Foreskin melanocyte (primary cell): ENCODE measurements at places on chromosomes 2 and 18.

GRCh38 chr2:68766376-68766845, 31.8 kb downstream of the ARHGAP25 start:
- no peak for DNase-seq

GRCh38 chr2:199596549-199596948, 138.8 kb upstream of the SATB2 start:
- DNase-seq, result peak; percentile 39

GRCh38 chr2:192025637-192026036, 169.1 kb downstream of the TMEFF2 start:
- no peak for DNase-seq

DNA sequence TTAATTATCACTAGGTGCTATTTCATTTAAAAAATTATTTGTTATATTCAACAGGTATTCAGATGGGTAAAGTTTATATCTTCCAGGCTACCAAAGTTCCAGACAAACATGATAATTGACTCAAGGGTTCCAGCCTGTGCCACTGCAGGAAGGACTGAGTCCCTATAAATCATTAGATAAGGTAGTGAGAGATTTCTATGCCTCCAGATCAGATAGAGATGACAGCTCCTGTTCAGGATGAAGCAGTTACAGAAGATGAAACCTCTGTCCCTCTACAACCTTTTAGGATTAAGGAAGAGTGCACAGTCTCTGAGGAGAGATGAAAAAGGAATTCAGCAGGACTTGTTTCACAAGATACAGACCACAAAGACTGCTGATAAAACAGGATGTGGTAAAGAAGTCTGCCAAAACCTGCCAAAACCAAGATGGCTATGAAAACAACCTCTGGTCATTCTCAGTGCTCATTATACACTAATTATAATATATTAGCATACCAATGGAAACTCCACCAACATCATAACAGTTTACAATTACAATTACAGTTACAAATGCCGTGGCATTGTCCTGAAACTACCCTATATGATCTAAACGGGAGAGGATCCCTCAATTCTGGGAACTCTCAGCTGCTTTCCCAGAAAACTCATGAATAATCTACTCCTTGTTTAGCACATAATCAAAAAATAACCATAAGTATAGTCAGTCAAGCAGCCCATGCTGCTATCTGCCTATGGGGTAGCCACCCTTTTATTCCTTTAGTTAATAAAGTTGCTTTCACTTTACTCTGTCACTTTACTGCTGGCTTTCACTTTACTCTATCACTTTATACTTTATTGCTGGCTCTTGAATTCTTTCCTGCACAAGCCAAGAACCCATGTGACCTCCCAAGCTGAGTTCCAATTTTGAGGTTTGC, 288.5 kb downstream of the PDE11A start:
- peak; percentile 77 for DNase-seq

- DNase-seq, result no peak
Observed at GRCh38 chr2:230643576-230644291, 68.9 kb upstream of the CAB39 start.

GRCh38 chr2:179771791-179772190, 89.6 kb downstream of the ZNF385B start:
- no peak for DNase-seq

DNA sequence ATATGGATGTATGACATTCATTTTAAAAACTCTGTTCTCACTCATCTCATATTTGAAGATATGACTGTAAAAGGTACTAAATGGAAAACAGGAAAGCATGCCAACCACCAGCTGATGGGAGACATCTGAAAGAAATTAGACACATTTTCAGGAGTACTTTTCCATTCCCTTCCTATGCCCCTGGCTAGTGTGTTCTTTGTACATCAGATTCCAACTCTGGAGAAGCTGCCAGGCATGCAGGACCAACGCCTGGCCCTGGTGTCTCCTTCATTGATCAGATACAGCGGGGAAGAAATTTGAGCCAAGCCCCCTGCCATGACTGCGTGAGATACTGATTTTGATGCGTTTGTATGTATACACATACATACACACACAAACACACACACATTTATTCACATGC, 599.0 kb upstream of the SYT4 start:
- no peak for DNase-seq

GRCh38 chr18:12841070-12841469, 43.0 kb downstream of the PTPN2 start:
- DNase-seq, result no peak

DNA sequence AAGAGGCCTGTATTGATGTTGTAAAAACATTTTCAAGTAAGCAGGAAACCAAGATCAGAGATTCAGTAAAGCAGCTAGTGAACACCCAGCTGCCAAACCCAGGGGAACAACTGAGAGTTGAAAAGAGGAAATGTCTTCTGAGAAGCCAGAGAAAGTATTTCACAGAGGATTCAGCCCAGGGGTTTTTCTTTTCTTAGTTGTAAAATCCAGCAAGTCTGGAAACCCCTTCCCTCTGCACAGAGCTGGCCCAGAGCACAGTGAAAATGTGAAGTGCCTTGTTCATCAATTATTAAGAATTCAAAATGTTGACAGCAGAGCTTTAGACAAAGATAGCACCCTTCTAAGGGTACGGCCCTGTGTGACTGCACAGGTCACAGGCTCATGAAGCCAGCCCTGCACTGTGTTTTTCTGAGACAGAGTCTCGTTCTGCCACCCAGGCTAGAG, 28.4 kb downstream of the AFF3 start:
- no peak for DNase-seq

DNA sequence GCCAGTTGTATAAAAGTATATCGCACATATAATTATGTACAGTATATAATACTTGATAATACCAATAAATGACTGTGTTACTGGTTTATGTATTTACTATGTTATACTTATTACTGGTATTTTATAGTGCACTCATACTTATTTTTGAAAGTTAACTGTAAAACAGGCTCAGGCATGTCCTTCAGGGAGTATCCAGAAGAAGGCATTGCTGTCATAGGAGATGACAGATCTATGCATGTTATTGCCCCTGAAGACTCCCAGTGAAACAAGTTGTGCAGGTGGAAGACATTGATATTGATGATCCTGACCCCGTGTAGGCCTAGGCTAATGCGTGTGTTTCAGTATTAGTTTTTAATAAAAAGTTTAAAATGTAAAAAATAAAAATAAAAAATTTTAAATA, 20.3 kb upstream of the ASXL3 start:
- DNase-seq, result no peak

DNA sequence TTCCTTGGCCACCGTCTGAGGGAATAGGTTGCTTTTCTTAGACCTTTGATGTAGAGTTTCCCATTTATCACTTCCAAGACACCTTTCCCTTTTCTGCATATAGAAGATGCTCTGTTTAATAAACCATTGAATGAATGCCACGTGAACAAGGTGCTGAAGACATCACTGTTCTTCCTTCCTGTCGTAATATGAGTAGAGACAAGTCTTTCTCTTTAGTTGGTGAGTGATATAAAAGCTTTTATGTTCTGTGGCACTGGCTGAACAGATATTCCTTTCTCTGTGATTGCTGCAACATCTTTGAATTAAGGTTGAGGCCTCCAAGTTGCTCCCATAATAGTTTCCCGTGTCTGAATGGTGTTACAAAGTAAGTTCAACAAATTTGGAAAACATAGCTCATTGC, 38.7 kb downstream of the TTC39C start:
- no peak for DNase-seq

- no peak for DNase-seq
Observed at GRCh38 chr2:190357600-190357999, 14.2 kb downstream of the INPP1 start.

DNA sequence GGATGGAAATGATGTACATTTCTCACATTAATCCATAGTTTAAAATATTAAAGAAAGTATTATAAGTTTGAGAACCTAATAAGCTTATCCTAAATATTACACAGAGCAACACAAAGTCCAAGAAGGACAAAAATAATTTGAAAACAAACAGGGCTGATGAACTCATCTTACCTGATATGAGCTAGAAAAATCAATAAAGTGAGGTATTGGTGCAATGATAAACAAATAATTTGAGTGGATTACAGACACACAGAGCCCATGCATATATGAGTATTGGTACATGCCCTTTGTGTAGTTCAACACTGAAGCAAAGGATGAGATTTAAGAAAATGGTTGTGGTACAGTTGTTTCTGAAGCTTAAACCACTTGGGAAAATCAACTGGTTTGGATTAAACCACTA, 1139.0 kb downstream of the SUCLG1 start:
- DNase-seq, result no peak

- no peak for DNase-seq
Observed at GRCh38 chr2:11375689-11376027, 31.2 kb upstream of the ROCK2 start.
